ENCODE measurements at places on chromosomes 2 and 18.

DNA sequence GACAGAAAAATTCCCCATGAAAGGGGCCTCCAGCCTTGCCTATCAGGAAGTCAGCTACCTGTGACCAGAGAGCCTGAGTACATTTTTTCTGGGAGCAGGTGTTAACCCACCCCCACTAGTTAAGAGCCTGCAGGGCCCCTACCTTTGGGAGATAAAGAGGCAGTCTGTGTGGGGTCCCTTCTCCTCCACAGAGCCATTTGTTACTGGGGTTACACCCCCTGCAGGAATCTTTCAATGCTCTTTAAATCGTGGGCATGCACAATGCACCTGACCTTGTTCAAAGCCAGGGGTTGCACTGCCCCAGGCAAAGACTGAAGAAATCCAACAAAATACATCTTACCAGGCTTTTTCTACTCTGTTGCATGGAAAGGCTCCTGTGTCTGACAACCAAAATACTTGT, 15.7 kb upstream of the LYPD6 start:
- DNase-seq = no peak

DNA sequence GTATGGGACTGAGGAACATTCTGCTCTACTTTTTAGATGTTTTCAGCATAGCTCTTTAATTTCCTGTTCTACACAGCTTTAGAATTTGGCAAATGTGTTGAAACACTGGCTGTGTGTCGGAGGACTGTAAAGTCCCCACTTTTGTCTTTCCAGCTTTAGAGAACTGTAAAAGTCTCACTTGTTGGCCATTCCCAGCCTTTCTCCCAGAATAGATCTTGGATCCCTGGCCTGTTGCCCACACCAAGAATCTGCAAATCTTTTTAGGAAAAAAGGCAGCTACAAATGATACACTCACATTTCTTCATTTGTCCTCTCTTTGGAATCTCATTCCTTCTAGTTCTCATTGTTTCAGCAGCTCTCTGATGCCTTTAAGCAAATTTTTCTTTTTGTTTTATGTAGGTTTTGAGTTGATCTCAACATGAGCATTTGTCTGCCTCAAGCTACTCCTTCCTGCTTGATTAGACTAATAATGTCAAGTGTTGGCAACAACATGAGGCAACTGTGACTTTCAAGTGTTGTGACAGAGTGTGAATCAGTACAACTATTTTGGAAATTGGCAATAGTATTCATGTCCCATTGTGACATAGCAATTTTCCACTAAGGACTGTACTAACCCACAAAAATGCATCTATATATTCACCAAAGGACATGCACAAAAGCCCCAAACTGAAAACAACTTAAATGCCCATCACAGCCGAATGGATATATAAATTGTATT, 610.8 kb downstream of the EPHA4 start:
- no peak for DNase-seq

GRCh38 chr18:30652387-30652786, 390.2 kb downstream of the DSC3 start:
- DNase-seq = no peak

DNA sequence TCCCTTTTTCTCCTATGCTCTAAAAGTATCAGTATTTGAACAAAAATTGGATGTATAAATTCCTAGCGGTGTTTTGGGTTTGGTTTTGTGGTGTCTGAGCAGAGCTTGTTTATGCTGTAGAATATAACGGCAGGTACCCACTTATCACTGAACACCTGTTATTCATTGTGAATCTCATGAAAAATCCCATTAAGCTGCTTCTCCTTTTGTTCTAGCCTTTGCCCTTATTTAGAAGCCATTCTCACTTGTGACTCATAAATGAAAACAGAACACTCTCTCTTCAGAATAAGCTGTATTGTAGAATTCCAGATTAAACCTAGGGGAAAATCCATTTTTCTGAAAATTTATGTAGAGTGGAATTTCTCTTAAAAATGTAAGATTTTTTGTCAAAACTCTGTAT, 104.0 kb downstream of the PRPF40A start:
- no peak for DNase-seq

DNA sequence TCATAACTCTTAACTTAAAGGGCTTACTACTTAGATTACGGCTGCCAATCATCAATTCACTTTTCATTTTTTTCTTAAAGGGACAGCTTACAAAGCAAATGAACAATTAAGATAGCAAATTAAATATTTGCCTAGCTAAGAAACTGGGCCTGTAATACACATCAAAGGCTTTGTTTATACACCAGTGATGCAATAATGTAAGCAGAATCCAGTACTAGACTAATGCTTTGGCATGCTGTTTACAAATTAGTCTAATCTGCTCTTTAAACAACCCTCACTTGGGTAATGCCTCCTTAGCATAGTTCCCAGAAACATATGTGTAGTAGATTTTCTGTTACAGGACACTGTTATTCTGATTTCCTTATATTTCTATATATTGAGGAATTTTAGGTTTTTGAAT, 105.8 kb downstream of the ARHGAP28 start:
- DNase-seq = no peak

DNA sequence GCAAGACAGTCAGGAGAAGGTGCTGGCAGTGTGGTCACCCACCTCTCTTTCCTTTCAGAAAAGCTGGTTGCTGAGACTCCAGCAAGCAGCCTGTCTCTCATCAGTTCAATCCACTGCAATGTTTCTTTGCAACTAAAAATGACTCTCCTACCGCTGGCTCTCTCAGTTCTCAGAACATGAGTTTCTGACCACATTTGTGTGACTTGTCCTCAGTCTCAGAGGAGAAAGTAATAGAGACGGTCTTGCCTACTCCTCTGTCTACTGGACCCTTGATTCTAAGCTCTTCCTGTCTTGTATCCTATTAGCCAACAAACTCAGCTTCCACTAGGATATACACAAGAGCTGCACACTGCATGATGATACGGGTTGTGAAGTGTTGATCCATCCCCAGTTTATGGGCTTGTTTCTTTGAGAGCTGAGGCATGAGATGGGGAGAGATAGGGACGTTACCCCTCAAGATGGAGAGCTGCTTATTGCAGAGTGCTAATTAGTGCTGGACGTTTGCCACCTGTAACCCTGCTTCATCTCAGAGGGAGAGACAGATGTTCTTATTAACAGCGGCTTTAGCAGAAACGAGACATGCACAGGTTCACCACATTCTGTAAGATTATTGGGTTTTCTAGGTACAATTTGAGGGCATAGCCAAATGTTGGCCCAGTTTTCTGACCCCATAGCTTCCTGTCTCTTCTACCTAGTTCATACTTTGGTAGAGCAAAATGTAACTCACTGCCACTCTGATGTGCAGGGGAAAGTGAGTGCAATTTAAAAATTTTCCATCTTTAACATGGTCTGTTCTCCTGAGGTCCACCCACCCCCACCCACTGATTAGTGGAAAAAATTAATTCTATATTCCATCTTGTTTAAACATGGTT, 32.4 kb upstream of the YWHAQ start:
- DNase-seq = no peak

- no peak for DNase-seq
Observed at GRCh38 chr2:239692362-239692851, 291.6 kb upstream of the HDAC4 start.

- DNase-seq = no peak
Observed at GRCh38 chr2:198311020-198311419, 506.6 kb downstream of the PLCL1 start.

- DNase-seq = no peak
Observed at GRCh38 chr2:164014068-164014731, 278.4 kb upstream of the FIGN start.

DNA sequence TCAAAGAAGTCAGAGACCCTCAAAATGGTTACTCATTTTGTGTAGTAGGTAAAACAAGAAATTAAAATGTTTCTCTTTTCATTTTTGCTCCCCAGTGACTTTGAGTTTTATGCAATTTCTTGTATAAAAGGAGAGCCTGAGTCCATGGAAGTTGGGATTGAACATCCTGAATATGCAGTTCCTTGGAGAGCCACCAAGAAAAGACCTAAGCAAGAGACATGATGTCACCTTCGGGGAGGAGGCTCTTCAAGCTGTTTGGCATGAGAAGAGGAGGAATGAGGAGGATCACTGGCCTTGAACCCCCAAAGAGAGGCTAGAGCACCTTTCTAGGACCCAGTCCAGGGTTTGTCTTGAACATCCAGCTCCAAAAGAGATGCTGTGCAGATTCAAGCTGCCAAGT, 83.5 kb upstream of the STPG4 start:
- no peak for DNase-seq

GRCh38 chr2:214203744-214204289, 207.0 kb upstream of the VWC2L start:
- DNase-seq = no peak

DNA sequence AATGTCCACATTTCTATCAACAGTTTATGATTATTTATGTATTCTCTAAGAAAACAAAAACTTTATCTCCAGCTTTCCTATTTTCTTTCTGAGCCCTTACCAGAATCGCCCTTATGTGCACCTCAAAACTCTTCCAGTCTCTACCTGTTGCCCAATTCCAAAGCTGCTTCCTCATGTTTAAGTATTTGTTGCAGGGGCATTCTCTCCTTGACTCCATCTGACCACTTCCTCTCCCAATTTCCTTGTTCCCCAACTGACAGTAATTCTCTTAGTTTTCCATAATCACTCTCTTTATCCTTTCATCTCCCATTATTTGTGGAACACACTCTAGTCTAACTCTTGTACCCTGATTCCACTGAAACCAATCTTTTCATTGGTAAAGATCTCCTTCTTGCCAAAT, 105.4 kb upstream of the RBBP8 start:
- DNase-seq = no peak

- DNase-seq = no peak
Observed at GRCh38 chr2:9194352-9194751, 12.3 kb upstream of the ASAP2 start.

GRCh38 chr2:123915380-123915779, 109.7 kb upstream of the CNTNAP5 start:
- no peak for DNase-seq

DNA sequence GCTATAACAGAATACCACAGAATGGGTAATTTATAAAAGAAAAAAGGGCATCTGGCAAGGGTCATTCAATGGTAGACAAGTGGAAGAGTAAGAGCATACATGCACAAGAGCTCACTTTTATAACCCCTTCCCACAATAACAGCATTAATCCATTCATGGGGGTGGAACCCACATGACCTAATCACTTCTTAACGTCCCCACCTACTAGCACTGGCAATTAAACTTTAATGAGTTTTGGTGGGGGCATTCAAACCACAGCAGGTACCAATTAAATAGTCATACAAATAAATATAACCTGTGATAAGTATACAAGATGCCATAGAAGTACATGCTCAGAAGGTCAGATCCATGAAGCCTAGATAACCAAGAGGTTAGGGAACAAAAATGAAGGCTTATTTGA, 48.6 kb downstream of the ROCK1 start:
- DNase-seq = no peak

GRCh38 chr2:149732001-149732685, 144.6 kb upstream of the MMADHC start:
- no peak for DNase-seq

GRCh38 chr2:46942143-46942526, 26.5 kb upstream of the MCFD2 start:
- DNase-seq = peak; percentile 40

GRCh38 chr2:86398500-86399474, 42.4 kb upstream of the KDM3A start:
- DNase-seq = no peak

DNA sequence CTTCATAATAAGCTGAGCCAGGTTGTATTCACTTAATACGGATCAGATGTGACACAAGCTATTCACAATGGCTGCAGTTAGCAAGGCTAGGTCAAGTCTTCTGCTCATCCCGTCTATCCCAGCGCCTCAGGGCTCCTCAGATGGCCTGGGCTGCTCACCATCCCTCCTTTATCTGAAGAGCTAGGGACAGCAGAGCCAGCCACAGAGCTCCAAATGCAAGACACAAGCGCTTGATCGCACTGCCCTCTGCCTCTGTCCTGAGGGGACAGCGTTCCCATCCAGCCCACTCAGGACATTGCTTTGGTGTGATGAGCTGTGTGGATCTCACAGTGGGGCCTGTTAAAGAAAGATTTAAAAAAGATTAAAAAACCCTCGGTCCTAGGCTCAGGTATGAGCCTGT, 254.4 kb upstream of the HS6ST1 start:
- DNase-seq = no peak

- no peak for DNase-seq
Observed at GRCh38 chr2:108923736-108924579, 65.1 kb downstream of the EDAR start.

- DNase-seq = no peak
Observed at GRCh38 chr2:40434731-40435271, 17.1 kb downstream of the SLC8A1 start.

DNA sequence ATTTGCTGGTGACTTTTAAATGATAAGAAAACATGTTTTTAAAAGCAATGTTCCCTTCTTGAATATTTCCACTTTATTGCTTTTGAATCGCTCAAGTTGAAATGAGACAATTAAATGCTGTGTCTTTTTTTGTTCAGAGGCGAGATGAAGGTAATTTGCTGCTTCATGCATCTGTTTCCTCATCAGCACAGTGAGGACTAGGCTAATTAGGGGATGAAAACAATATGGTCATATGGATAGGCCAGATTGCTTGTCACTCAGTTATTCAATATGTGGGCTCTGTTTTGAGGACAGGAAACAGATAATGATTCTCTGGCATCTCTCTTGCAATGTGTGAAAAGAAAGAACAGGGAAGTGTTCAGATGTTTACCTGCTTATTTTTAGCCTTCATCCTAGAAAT, 61.0 kb downstream of the ERBB4 start:
- no peak for DNase-seq

DNA sequence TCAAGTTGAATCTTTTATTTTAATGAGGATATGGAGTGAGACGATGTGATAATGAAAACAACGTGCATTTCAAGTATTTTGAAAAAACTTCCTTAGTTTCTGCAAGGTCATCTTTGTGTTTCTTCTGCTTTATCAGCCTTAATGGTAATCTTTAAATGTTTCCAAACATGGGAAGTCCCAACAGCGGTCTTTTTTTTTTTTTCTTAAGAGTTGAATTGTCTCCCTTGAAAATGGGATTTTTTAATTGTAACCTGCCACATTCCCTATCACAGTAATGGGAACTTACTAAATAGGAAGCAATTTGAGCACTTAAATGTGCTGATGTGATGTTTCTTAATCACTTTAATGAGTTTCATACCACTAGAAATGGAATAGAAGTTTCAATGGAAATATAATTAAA, 45.8 kb downstream of the ATIC start:
- DNase-seq = no peak

Data from stimulated activated CD4-positive, alpha-beta T cell treated with anti-CD3 and anti-CD28 coated beads, Interleukin-1b, Interleukin-23, amount 100 ng/mL, for 1 hour (primary cell).